ENCODE measurements at places on chromosomes 7 and 10.

- no peak overlapping the region for H3K4me3 ChIP-seq
- no peak for DNase-seq
- no peak overlapping the region for H3K27ac ChIP-seq
- no peaks in the 10 kb centered on the region for H3K4me1 ChIP-seq
- no peaks in the 10 kb centered on the region for H3K36me3 ChIP-seq
Observed at GRCh38 chr7:47535035-47535703, 46.7 kb downstream of the TNS3 start.

- no peaks in the 10 kb centered on the region for H3K27me3 ChIP-seq
- no peaks in the 10 kb centered on the region for H3K4me1 ChIP-seq
- no peak overlapping the region for H3K27ac ChIP-seq
- no peak overlapping the region for H3K4me3 ChIP-seq
Observed at GRCh38 chr7:15862781-15863165, 176.3 kb upstream of the MEOX2 start.

DNA sequence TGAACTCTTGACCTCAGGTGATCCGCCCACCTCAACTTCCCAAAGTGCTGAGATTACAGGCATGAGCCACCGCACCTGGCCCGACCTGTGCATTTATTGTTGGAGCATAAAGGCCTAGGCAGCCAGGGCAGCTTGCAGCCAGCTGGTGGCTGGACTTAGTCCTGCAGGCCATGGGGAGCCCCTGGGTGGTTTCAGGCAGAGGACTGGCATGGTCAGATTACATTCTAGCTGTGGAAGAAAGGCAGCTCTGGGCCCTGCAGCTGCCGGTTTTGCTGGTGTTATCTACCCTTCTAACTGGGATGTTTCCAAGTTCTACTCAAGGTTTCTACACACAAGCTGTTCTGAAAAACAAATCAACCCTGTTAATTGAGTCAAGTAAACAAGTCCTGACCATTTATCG lies 22.7 kb upstream of the MKRN1 start:
- no peaks in the 10 kb centered on the region for H3K36me3 ChIP-seq
- H3K4me3 ChIP-seq: no peak overlapping the region
- DNase-seq: no peak
- H3K27me3 ChIP-seq: no peaks in the 10 kb centered on the region
- no peak overlapping the region for H3K27ac ChIP-seq

DNA sequence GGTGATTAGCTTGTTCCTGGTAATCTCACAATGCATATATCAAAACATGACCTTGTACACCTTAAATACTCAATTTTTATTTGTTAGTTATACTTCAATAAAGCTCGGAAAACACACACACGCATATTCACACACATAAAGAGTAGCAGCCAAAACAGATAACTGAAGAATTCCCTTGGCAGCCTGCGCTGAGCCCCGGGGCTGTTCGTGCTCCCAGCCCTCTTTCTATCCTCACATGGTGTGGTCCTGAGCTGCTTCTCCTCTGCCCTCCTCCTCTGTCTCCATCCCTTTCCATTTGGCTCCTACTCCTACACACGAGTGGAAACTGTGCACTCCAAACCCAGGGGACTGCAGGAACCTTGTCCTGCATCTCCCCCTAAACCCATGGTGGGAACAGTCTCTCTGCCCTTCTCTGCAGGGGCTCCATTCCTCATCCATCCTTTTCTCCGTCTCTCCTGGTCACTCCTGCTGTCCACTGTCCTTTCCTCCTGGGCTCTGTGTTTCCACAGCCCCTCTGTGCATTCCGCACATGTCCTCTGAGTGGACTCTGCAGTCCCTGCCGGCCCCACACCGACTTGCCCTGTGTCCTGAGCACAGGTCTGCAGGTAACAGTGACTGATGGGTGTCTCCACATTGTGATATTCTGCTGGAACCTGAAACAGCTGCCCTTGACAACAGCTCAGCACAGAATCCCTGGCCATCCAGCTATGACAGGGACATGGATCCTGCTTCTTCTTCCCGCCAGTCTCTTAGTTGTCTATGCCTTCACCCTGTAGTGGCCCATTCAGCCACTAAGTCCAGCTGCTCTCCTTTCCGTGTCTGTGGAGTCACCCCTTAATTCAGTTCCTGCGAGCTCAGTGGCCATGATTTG lies 216.8 kb upstream of the ZNF32 start:
- no peaks in the 10 kb centered on the region for H3K4me1 ChIP-seq
- DNase-seq: no peak
- H3K27ac ChIP-seq: no peak overlapping the region
- no peaks in the 10 kb centered on the region for H3K27me3 ChIP-seq
- no peaks in the 10 kb centered on the region for H3K36me3 ChIP-seq

- peaks cover 41% of the 10 kb centered on the region for H3K36me3 ChIP-seq
- no peak overlapping the region for H3K27ac ChIP-seq
Observed at GRCh38 chr10:104309980-104310978, 28.0 kb downstream of the ITPRIP start.

- no peak for DNase-seq
- peak overlapping the region; percentile 98 for H3K27ac ChIP-seq
- H3K27me3 ChIP-seq: no peaks in the 10 kb centered on the region
- H3K36me3 ChIP-seq: peaks cover 16% of the 10 kb centered on the region
- peak overlapping the region; percentile 40 for H3K4me3 ChIP-seq
Observed at GRCh38 chr10:119504651-119505050, 37.9 kb downstream of the RGS10 start.

DNA sequence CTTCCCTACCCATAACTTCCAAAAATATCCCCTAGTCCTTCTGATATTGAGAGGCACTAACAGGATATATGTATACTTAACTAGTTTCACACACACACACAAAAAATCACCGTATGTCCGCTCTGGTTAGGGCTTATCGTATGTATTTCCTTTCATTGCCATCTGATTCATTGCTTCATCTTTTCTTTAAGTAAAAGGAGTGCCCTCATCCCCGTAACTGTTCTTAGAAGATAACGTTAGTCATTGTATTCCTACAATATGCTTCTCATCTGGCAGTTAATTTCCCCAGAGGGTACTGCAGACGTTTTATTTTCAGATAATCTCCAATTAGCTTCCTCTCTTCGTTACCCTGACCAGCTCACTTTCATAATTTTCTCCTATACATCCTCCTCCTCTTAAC lies 37.3 kb downstream of the NRCAM start:
- no peaks in the 10 kb centered on the region for H3K27me3 ChIP-seq
- DNase-seq: no peak
- no peaks in the 10 kb centered on the region for H3K36me3 ChIP-seq
- no peak overlapping the region for H3K4me3 ChIP-seq
- H3K4me1 ChIP-seq: no peaks in the 10 kb centered on the region

DNA sequence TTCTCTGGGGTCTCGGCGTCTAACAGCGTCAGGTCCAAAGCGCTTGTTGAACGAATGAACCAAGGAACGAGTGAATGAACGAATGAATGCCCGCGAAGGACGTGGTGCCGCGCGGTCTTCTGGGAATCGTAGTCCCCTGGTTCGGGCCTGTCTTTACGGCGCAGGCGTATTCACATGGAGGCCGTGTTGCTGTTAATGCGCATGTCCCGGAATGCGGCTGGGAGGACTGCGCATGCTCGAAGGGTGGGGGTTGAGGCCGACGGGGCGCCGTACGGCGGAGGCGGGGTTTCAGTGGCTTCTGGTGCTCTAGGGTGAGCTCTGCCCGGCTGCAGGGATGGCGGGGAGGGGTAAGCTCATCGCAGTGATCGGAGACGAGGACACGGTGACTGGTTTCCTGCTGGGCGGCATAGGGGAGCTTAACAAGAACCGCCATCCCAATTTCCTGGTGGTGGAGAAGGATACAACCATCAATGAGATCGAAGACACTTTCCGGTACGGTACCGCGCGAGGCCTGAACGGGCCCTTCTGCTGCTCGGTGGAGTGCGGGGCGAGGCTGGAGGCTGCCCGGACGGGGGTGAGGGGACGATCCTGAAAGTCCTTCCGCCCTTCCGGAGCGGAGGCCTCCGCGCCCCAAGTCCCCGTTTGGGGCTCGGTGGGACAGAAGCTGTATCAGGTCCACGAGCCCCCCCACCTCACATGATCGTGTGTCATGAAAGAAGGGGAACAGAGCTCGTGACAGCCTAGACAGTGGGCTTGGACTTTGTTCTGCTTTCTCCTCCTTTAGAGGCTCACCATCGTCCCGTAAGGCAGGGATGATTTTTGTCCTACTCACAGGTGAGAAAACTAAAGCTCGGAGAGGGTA lies at the start of gene ATP6V1F:
Gene ATP6V1F, plus strand, starts transcription at position 286 of the 862 bp plus-strand sequence. Its CDS starts 49 bp downstream, at position 335.
- no peaks in the 10 kb centered on the region for H3K27me3 ChIP-seq
- H3K4me3 ChIP-seq: peak within 1 kb of the TSS; percentile 88
- DNase-seq: peak; percentile 100
- peak within 1 kb of the TSS; percentile 76 for H3K27ac ChIP-seq

- peaks cover 77% of the 10 kb centered on the region for H3K36me3 ChIP-seq
- no peak overlapping the region for H3K4me3 ChIP-seq
- H3K27me3 ChIP-seq: no peaks in the 10 kb centered on the region
- no peak overlapping the region for H3K27ac ChIP-seq
- no peaks in the 10 kb centered on the region for H3K4me1 ChIP-seq
Observed at GRCh38 chr10:29470843-29471543, 163.8 kb downstream of the SVIL start.
